ENCODE measurements at places on chromosomes 6 and 20.

DNA sequence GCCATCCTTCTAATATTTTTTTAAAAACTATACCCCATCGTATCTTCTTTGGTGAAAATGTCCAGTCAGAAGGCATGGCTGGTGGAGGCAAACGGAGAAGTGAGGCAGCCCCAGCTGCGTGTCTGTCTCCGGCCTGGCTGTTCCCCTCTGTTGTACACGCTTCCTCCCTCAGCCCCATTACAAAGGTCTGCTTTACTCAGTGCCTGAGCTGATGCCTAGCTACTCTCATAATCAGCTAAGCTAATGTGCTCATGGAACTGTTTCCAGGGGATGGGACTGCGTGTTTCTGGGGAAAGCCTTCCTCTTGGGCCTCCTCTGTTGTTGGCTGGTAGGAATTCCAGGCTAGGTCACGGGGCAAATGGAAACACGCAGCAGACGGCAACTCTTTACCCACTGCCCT is 67.3 kb downstream of the PPP1R3G start:
- DNase-seq = no peak

DNA sequence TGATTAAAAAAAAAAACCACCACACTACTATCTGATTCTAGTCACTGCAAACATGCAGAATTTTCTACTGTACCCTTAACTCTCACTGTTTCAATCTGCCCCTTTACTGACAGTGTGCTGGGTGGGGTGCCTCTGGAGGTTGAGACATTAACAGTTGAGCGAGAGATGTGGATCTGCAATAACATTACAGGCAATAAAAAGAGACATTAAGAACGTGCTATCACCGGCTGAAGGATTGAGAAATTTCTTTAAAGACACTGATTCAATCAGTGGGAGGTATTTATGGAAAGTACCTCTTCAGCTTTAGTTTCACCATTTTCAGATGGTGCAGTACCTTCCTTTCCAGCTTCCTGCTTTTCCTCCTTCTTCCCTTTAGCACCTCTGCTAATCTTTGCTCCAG is 32.5 kb downstream of the HMGN3 start:
- no peak for DNase-seq

GRCh38 chr6:16256781-16257180 is 18.4 kb downstream of the GMPR start:
- no peak for DNase-seq

GRCh38 chr20:46145713-46146112 is 27.6 kb downstream of the CD40 start:
- no peak for DNase-seq

DNA sequence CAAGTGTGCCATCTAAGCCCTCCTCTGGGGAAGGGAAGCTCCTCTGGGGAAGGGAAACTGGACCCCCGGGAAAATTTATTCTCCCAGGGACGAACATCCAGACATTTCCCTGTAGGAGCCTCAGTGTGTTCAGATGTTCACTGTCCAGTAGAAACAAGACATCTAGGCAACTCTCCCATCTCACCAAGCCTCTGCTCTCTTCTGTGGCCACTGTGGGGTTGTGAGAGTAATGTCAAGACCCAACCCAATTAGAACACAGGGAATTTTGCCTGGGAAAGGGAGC is 3.6 kb upstream of the PTGIS start:
- peak; percentile 20 for DNase-seq

DNA sequence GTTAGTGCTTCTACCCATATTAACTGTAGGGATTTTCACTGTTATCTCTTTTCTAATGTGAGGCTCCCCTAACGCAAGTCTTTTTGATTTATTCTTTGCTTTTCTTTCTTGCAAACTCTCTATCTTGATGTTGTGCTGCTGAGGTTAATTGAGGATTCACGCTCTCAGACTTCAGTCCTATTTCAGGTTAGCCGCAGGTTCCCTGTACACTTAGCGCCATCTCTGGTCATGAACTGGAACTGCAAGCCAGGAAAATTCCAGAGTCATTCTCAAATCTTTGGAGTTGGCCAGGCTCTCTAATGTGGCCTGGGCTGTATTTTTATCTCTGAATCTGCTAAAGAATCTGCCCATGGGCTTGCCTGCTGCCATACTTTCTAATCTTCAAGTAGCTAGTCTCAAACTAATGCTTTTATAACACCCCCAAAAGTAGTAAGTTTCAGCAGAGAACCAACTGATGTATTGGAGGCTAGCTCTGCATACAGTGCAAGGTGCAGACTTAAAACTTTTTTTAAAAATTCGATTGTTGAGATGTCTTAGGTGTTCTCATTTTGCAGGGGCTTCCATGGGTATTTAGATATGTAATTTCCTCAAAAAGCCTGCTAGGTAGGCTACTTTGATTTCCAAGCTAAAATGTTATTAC is 91.1 kb upstream of the OPRM1 start:
- no peak for DNase-seq

- DNase-seq = peak; percentile 34
Observed at GRCh38 chr20:46951840-46952497, 57.3 kb downstream of the EYA2 start.

- no peak for DNase-seq
Observed at GRCh38 chr20:20276811-20277530, 90.9 kb upstream of the INSM1 start.

- no peak for DNase-seq
Observed at GRCh38 chr6:89667872-89668556, 29.5 kb upstream of the LYRM2 start.

GRCh38 chr20:52405417-52405816 is 213.8 kb upstream of the ZFP64 start:
- no peak for DNase-seq

- DNase-seq = no peak
Observed at GRCh38 chr6:116556814-116557415, 3.4 kb downstream of the CALHM4 start.

DNA sequence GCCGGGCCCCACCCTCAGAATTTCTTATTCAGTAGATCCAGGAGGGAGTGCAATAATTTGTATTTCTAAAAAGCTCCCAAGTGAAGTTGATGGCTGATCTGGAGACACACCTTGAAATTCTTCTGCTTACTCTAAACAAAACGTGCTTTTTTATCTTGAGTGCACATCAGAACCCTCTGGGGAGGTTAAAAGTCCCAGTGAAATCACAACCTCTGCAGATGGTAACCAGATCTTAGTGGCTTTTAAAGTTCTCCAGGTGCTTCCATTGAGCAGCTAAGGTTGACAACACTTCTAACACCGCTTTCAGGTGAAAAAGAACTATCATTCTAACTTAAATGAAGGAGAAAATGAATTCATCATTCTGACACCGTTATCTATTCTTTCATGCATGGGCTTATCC is 45.6 kb upstream of the ESR1 start:
- no peak for DNase-seq

GRCh38 chr20:46756419-46756818 is 47.0 kb downstream of the SLC2A10 start:
- DNase-seq = no peak

- no peak for DNase-seq
Observed at GRCh38 chr6:166763606-166764472, 136.8 kb upstream of the RPS6KA2 start.

- DNase-seq = no peak
Observed at GRCh38 chr6:165321555-165322145, 12.2 kb upstream of the C6orf118 start.

DNA sequence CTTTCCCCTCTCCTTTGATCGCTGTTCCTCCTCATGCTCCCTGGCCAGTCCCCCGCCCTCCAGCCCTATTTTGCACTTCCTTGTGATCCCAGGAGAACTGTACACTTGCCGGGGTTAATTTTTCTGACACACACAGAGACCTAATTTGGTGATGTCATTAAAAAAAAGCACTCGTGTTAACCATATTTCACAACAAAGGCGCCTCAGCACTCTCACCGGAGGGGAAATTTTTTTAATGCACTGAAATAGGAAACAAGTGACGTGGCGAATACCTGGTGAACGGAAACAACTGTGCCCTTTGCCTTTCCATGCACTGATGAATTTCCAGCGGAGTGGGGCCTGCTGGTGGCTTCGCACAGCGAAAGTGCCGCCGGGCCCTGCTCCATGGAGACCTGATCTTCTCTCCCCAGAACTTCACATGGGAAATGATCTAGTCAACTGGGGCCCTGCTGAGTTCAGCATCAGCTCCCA is 53.9 kb upstream of the TAGAP start:
- no peak for DNase-seq

GRCh38 chr20:20823476-20823881 is 111.0 kb upstream of the RALGAPA2 start:
- DNase-seq = no peak

GRCh38 chr20:23037017-23037481 is 1.9 kb downstream of the SSTR4 start:
- DNase-seq = no peak

Data from sigmoid colon (tissue), 7 donors.